ENCODE measurements at places on chromosomes 4 and X. TPM values are rescaled to one million over a fixed set of nuclear protein-coding genes. Genes with fewer than 3 reads are reported as not detected.

- H3K27ac ChIP-seq = no peak overlapping the region
- no peak for DNase-seq
- no peaks in the 10 kb centered on the region for H3K4me1 ChIP-seq
- no peaks in the 10 kb centered on the region for H3K36me3 ChIP-seq
- H3K4me3 ChIP-seq = no peak overlapping the region
These were observed 486.7 kb upstream of the MAGEB2 start for GRCh38 chrX:29728639-29729038.

DNA sequence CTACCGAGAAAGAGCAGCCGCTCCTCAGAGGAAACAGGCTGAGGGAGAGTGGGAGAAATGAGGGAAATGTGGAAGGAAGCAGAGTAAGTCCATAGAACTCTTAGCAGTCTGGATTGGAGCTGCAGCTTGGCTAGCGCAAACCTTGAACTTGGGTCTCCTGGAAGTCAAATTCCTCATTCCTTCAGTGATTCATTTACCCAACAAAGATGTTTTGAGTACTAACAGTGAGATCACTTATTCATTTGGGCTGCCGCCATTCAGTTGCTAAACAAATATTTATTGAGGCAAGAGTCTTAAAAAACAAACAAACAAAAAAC lies 51.5 kb downstream of the SEL1L3 start:
- H3K27me3 ChIP-seq = no peaks in the 10 kb centered on the region
- no peak overlapping the region for H3K4me3 ChIP-seq
- DNase-seq = no peak
- H3K4me1 ChIP-seq = no peaks in the 10 kb centered on the region
- H3K27ac ChIP-seq = no peak overlapping the region

DNA sequence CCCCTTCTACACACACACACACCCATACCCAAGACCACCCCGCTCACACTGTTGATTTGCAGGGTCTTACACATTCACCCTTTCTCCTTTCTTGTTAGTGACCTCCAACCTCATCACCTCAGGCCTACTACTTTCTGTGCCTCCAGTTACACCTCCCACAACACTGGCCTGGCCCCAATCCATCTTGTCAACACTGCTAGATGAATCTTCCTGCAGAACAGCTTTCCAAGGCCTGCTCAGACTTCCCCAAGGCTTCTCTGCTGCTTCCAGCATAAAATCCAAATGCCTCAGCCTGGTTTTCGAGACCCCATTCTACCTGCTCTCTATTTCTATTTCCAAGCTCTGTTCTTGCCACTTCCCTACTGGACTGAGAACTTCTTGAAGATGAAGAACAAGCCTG lies 79.9 kb downstream of the NHSL2 start:
- DNase-seq = no peak
- no peak overlapping the region for H3K27ac ChIP-seq
- no peaks in the 10 kb centered on the region for H3K4me1 ChIP-seq
- H3K4me3 ChIP-seq = no peak overlapping the region

DNA sequence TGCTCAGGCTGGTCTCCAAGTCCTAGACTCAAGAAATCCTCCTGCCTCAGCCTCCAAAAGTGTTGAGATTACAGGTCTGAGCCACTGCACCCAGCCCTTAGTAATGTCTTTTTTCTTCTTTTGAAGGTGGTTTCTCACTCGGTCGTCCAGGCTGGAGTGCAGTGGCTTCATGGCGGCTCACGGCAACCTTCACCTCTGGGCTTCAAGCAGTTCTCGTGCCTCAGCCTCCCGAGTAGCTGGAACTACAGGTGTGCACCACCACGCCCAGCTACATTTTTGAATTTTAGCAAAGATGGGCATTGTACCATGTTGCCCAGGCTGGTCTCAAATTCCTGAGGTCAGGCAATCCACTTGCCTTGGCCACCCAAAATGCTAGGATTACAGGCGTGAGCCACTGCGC lies 32.3 kb upstream of the ASMTL start:
- DNase-seq = no peak
- no peak overlapping the region for H3K4me3 ChIP-seq
- H3K27ac ChIP-seq = peak overlapping the region; percentile 43

DNA sequence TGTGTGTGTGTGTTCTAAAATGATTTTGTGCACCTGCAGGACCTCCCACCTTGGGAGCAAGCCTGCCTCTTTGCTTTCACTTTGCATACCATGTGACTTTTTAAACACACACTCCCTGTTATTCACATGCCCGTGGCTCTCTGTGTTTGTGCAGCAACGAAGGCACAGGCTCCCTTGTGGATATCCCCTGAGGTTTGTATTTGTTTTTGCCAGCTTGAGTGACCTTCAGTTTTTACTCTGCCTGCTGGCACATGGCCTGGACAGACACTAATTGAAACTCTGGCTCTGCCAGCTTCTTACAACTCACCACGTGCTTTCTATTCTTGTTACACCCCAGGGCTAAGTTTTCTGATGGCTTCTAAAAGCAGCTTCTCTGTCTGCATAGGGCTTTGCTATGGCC lies 885.8 kb downstream of the SH3BGRL start:
- H3K27ac ChIP-seq = no peak overlapping the region
- H3K27me3 ChIP-seq = no peaks in the 10 kb centered on the region
- no peaks in the 10 kb centered on the region for H3K4me1 ChIP-seq

DNA sequence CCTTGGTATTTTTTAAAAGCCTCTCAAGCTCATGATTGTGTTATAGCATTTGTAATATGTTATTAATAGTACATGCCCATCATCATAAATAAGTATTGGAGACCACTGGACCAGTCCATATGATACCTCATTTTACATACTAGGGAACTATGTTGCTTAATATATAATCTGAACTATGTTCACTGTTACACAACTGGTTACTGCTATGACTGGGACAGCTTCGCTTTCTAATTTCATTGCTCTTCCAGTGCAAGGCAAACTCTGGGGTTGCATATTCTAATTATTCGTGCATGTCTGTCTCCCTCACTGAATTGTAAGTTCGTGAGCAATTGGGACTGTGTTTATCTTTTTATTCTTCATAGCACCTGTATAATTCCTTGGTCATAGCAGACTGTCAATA lies 330.5 kb downstream of the RAPGEF2 start:
- DNase-seq = no peak
- H3K4me1 ChIP-seq = no peaks in the 10 kb centered on the region
- H3K27ac ChIP-seq = no peak overlapping the region
- no peaks in the 10 kb centered on the region for H3K36me3 ChIP-seq

DNA sequence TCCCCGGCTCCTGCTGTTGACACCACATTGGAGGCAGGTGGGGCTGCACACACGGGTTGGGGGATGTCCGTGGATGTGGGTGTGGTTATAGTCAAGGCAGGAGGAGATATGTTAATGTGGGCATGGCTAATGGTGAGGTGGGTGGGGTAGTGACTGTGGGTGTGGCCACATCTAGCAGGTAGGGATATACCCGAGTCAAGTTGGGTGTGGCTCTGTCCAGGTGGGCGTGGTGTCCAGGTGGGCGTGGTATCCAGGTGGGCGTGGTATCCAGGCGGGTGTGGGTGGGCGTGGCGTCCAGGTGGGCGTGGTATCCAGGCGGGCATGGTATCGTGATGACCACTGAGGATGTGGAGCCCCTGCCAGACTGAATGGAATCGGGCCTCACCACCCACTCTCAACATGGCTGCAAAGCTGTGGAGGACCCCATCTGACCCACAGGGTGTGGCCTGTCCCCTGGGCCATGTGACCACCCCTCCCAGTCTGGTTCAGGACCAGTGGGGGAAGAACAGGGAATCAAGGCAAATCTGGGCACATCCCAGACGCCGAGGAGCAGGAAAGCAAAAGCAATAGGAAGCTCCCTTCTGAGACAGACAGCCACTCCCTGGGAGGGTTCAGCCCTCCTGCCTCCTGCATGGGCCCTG lies 21.0 kb downstream of the MAN2B2 start:
- no peak overlapping the region for H3K27ac ChIP-seq
- H3K4me1 ChIP-seq = no peaks in the 10 kb centered on the region
- DNase-seq = no peak

DNA sequence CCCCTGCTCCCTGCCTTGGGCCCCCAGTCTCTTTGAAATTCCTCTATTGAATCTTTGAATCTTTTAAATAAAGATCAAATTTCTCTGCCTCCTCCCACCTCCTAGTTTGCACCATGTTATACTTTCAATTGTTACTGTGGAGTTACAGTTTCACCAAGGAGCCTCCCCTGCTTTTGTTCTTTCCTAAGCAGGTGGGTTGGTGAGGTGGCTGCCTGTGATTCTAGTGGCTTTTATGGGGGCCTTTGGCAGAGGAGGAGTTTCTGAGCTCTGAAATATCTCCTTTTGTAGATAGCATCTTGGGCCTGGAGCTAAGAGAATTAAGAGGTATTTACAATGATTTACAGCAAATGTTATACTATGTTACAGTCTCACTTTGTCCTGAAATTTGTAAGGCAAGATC lies 133.8 kb upstream of the STX18 start:
- H3K4me1 ChIP-seq = no peaks in the 10 kb centered on the region
- H3K27ac ChIP-seq = no peak overlapping the region
- H3K4me3 ChIP-seq = no peak overlapping the region
- no peaks in the 10 kb centered on the region for H3K27me3 ChIP-seq
- no peak for DNase-seq
- no peaks in the 10 kb centered on the region for H3K36me3 ChIP-seq

DNA sequence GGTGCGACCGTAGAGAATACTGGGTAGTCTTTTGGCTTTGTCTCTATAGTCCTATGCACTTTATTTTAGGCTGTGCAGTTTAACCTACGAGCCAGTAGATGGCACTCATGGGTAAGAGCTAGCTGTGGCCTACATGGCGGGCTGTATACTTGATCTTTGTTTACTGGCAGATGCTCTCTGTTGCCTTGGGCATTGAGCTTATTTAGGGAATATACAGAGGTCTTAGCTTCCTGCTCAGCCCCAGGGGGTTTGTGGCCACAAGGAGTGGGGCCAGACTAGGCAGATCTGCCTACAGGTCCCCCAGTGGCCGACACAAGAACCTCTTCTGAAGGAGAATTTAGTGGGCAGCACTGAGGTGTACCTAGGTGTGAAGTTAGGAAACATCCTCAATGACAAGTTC lies 227.6 kb upstream of the HDX start:
- H3K4me1 ChIP-seq = no peaks in the 10 kb centered on the region
- DNase-seq = no peak
- H3K36me3 ChIP-seq = no peaks in the 10 kb centered on the region
- no peak overlapping the region for H3K4me3 ChIP-seq
- H3K27ac ChIP-seq = no peak overlapping the region
- H3K27me3 ChIP-seq = no peaks in the 10 kb centered on the region

LDB2 gene
- total RNA-seq = not detected

TMEM47 gene
- total RNA-seq = not detected

CT45A1 gene
- not detected for total RNA-seq

CCDC149 gene
- total RNA-seq = not detected

CYSLTR1 gene
- 7.2 TPM for total RNA-seq

PPP4R3C gene
- not detected for total RNA-seq

ERVMER34-1 gene
- total RNA-seq = not detected

All from CD4-positive, CD25-positive, alpha-beta regulatory T cell (primary cell).